ENCODE measurements at places on chromosomes 7 and 10. TPM values are rescaled to one million over a fixed set of nuclear protein-coding genes. Genes with fewer than 3 reads are reported as not detected.

Gene HOXA10
- 4.9 TPM for total RNA-seq

Gene COL17A1
- 1,410 TPM for total RNA-seq

Gene TWIST1
- total RNA-seq, result 17.6 TPM

Gene WNT16
- total RNA-seq, result 19.3 TPM

Gene LRRC4
- total RNA-seq, result 0.08 TPM

Gene CYP2E1
- total RNA-seq, result 68.5 TPM

Gene SLC13A1
- not detected for total RNA-seq

Gene ACTR3C
- total RNA-seq, result 11.0 TPM

Gene IFIT1
- 6.2 TPM for total RNA-seq

Gene CLCN1
- not detected for total RNA-seq

Gene NRP1
- total RNA-seq, result 15.1 TPM

Gene CPA1
- not detected for total RNA-seq

Gene NEURL1
- total RNA-seq, result 0.13 TPM

Gene CALML5
- 6,129 TPM for total RNA-seq

Gene PON1
- 1.4 TPM for total RNA-seq

Gene TNS3
- 33.9 TPM for total RNA-seq

Gene FGFR2
- total RNA-seq, result 179 TPM

Gene OPN1SW
- total RNA-seq, result not detected

Gene BPGM
- total RNA-seq, result 13.2 TPM

Gene SLC18A3
- not detected for total RNA-seq

Gene NME8
- not detected for total RNA-seq

Gene PNLIPRP1
- not detected for total RNA-seq

Gene BICC1
- total RNA-seq, result 6.8 TPM
